ENCODE measurements at places on chromosomes 2 and 18. TPM values are rescaled to one million over a fixed set of nuclear protein-coding genes. Genes with fewer than 3 reads are reported as not detected.

Gene ITGB6
- total RNA-seq = not detected

DNA sequence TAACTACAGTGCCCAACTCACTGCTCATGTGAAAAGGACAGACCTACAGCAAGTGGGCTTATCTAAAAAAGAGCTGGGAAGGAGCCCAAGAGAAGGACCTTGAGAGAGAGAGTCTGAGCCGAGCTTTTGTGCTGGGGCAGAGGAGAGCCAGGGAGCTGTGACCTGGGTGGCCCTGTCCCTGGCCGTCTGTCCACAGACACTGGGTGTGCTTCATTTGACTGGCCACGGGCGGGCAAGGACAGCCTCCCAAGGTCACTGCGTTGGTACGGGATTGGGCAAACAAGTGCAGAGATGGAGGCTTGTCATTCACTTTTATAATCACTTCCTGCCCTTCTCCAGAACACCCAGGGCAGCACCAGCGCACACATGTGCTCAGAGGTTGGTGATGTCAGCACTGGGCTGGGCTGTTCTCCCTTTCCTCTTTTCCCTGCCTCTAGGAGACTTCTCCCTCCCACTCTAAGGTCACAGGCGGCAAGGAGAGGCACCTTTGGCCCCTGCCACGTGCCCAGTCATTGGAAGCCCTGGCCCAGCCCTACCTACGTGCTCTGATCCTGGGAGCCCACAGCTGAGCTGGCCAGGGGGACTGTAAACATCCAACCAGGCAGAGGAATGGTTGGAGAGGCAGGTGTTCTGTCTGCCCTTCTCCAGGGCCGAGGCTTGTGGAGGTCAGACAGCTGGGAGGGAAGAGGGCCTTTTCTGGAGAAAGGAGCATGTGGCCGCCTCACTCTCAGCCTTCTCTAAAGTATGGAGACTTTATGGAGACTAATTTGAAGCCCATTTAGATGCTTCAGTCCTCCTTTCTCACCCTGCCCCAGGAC, 6.4 kb upstream of the PSD4 start:
- H3K27me3 ChIP-seq = no peaks in the 10 kb centered on the region
- DNase-seq = no peak
- no peak overlapping the region for H3K4me3 ChIP-seq

GRCh38 chr18:77512152-77512551, 262.5 kb downstream of the GALR1 start:
- H3K4me3 ChIP-seq = no peak overlapping the region
- no peaks in the 10 kb centered on the region for H3K4me1 ChIP-seq
- H3K36me3 ChIP-seq = no peaks in the 10 kb centered on the region
- no peaks in the 10 kb centered on the region for H3K27me3 ChIP-seq

Gene ANKRD30B
- not detected for total RNA-seq

DNA sequence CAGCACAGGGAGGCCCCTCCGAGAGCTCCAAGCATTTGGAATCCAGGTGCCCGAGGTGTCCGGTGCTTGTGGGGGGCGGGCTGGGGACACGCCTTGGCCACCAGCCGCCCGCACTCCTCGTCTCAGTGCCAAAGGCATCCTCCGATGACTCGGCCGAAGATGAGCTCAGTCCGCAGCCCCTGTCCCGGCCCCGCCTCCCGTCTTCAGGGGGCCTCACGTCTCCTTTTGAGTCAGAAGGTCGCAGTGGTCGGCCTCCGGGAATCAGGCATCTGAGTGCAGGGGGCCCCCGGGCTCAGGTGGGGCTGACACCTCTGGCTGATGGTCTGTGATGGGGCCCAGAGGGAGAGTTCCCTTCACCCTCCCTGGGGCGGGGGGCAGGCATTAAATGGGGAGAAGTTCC, 74.8 kb downstream of the NFATC1 start:
- no peak for DNase-seq
- no peaks in the 10 kb centered on the region for H3K36me3 ChIP-seq
- no peak overlapping the region for H3K4me3 ChIP-seq
- H3K4me1 ChIP-seq = no peaks in the 10 kb centered on the region
- H3K27ac ChIP-seq = no peak overlapping the region

- DNase-seq = no peak
- H3K27ac ChIP-seq = no peak overlapping the region
- no peaks in the 10 kb centered on the region for H3K36me3 ChIP-seq
- no peak overlapping the region for H3K4me3 ChIP-seq
- H3K27me3 ChIP-seq = no peaks in the 10 kb centered on the region
- H3K4me1 ChIP-seq = peaks cover 3% of the 10 kb centered on the region
Measured at GRCh38 chr18:54154231-54154630, 70.2 kb downstream of the MBD2 start.

Gene STARD6
- not detected for total RNA-seq

- peaks cover 69% of the 10 kb centered on the region for H3K27me3 ChIP-seq
- H3K27ac ChIP-seq = no peak overlapping the region
- no peaks in the 10 kb centered on the region for H3K36me3 ChIP-seq
- no peak for DNase-seq
- no peak overlapping the region for H3K4me3 ChIP-seq
- H3K4me1 ChIP-seq = peaks cover 10% of the 10 kb centered on the region
Measured at GRCh38 chr2:161427664-161428587, 11.8 kb downstream of the TBR1 start.
